ENCODE measurements at places on chromosomes 4 and X.
A peak's percentile ranks its signal among the peaks of the same experiment; 100 is the strongest.

GRCh38 chrX:85203461-85203970 lies 40.1 kb downstream of the SATL1 start:
- no peak for DNase-seq

GRCh38 chr4:26076896-26077295 lies 162.9 kb downstream of the SMIM20 start:
- DNase-seq: no peak

DNA sequence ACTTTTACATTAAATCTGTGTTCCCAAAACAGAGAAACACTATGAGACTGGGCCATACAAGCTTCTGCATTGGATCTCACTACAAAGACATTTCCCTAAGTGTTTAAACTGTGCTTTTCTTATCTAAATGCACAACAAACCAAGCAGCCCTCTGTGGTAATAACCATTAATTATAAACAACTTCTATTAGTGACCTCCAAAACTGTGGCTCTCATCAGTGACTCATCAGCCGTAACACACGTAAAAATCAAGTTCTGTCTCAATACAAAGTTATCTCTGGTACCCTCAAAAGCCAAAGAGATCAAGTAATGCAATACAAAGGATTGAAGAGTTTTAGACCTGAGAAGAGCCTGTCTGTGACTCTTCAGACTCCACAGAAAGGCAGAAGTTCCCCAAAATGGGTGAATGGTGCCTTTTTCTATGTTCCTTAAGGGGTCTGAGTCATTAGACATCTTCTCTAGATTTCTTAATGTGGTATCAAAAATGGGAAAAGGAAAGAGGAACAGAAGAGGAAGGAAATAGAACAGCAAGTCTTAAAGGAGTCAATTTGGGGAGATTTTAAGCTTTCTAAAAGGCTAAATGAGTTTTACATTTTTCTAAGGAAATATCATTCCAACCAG lies 189.8 kb upstream of the PPP1R2C start:
- DNase-seq: no peak

GRCh38 chrX:14964500-14964899 lies 91.3 kb downstream of the MOSPD2 start:
- no peak for DNase-seq

GRCh38 chrX:154530286-154530685 lies 14.3 kb upstream of the FAM3A start:
- DNase-seq: no peak

DNA sequence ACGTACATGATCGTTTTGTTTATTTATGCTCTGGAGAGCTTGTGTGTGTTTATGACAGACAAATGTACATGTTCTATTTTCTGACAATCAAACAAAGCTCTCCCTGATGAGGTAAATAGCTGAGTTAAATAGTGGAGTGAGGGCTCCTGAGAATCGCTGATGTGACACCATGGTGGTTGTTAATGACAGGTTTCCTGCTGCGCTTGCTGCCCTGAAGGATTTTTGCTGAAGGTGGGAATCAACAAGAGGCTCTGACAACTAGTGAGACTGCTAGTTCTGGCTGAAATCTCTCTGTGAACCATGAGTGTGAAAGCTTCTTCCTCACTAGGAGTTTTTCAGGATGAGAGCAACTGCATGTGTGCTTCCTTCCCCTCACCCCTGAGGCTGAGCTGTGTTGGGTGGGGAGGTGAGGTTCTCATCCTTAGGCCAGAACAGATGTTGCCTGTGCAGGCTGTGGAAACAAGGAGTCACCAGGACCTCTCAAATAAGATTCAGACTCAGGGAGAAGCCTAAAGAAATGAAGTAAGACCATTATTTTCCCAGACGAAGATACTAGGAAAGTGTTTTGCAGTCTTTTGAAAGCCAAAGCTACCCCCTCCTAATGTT lies 173.4 kb upstream of the JADE1 start:
- no peak for DNase-seq

DNA sequence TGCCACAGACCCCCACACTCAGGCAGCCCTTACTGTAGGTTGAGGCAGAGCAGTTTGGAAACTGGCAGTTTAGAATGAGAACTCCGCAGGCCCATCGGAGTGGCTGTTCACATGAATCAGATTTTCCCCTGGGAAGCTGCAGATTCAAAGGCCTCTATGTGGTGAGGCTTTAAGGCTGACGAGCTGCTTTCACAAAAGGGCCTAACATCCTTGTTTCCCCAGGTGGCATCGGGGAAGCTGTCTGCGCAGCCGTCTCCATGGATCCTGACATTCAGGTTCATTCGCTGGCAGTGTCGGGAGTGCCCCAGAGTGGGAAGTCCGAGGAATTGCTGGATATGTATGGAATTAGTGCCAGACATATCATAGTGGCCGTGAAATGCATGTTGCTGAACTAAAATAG lies 33.7 kb downstream of the TKTL1 start:
- no peak for DNase-seq

DNA sequence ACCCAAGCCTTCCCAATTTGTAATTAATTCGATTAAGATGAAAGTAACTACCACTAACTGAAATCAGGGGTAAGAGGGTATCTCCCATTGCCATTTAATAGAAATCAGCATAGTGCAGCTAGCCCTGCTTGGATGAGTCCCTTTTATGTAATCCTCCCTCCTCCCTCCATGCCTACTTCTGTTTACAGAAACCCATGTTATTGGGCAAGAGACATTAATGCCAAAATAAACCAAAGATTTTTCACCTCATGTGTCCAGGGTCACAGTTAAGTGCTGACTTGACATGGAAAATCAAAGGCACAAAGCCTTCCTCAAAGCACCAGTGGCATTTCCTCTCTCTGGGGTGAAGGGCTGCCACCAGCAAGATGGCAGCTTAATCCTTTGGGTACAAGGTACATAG lies 50.8 kb downstream of the ZC4H2 start:
- no peak for DNase-seq

DNA sequence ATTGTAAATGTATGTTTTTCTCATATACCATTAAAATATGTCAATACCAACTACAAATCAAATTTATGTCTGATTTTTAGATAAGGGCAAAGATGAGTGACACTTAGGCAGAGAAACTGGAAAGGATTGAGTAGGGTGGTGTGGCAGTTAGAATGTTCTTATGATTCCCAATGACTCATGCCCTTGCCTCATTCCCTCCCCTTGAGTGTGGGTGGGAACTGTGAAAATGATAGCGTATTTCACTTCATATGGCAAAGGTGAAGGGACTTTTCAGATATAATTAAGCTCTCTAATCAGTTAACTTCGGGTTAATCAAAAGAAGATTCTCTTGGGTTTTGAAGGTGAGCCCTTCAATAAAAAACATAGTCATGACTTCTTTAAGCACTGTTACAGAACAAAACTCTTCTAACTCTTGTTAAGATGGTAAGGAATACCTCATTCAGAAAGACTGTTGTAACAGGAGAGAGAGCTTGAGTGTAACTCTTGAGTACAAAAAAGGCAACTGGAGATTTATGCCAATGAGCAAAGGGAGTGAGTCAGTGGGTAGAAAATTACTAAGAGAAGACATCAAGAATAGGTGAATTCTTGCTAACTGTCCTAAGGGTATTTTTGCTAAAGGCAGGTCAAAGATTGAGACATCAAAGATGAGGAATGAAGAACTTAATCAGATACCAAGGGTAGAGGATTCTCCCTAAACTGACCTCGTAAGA lies 329.5 kb downstream of the KCTD8 start:
- no peak for DNase-seq

GRCh38 chr4:83110970-83111750 lies 3.4 kb downstream of the PLAC8 start:
- no peak for DNase-seq

DNA sequence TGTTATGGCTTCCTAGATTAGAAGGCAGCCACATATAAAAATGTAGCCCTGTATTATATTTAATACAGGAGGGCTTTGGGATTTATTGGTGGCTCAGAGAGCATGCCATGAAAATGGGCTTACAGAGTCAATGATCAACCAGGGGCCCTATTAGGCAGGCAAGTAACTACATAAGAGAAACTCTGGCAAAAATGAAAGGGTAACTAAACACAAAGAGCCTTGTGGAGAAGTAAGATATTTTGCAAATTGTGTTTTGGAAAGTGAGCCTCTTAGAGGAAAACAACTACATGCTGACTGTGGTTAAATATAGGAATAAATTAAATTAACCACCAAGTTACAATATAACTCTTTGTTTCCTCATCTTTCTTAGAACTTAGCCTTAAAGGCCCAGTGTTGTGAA lies 5.5 kb downstream of the SAT1 start:
- no peak for DNase-seq

GRCh38 chr4:74284053-74284452 lies 24.2 kb upstream of the EPGN start:
- DNase-seq: no peak

DNA sequence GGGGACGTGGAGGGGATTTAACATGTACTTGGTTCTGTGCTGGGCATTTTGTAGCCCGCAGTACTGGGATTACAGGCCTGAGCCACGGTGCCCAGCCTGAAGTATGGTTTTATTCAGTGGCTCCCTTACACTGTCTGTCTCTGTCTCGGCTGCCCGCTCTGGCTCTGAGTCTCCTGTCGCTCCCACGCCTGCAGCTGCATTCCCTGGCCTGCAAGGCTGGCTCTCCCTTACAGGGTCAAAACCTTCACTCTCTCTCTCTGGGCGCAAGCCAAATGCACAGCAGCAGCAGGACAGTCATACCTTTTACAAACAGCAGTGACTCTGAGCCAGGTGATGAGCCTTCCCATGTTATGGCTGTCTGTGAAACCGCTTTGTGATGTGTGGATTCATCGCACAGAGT lies 72.1 kb downstream of the HTRA3 start:
- DNase-seq: no peak

GRCh38 chr4:7155590-7156071 lies 36.7 kb upstream of the SORCS2 start:
- DNase-seq: no peak

DNA sequence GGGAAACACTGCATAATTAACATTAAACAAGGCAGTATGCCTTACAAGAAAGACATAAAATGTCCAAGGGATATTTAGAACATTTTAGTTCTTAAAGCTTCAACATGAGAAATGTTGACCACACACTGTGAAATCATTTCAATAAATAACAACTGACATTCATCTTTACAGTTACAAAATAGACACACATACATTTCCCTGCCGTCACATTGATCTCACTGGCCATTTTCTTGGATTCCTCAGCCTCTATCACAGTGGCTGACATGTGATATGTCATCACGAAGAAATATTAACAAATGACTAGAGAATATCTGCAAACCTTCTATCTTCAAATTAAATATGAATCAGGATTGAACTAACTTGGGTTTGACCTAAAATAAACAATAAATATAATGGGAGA lies 1.9 kb downstream of the CXCL2 start:
- DNase-seq: no peak

DNA sequence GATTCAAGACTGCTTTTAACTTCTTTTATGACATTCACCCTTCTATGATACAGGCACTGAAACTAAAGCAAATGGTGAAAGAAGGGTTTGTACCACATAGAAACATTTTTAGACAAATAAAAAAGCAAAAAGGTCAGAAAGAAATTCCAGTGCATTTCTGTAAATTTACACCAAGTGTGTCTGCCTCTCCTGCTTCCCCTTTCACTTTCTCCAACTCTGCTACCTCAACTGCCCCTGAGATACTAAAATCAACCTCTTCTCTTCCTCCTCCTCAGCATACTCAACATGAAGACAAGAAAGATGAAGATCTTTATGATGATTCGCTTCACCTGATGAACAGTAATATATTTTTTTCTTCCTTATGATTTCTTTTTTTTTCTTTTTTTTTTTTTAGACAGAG lies 187.9 kb downstream of the LRBA start:
- DNase-seq: no peak

DNA sequence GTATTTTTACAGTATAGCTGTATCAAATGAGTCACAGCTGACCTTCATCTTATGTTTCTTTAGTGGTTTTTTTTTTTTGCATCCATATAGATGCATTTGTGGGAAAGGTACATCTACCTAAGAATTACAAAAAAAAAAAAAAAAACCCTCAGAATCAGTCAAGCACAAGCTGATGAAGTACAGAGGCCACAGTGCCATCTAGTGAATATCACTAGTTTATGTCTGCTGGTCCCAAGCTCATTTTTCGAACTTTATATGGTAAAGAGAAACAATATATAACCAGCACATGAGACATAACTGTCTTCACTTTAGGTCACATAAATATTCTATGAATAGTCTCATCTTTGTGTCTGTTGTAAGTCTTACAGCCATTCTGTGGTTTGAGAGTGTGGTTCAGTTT lies 220.1 kb downstream of the DLG3 start:
- DNase-seq: peak; percentile 13

DNA sequence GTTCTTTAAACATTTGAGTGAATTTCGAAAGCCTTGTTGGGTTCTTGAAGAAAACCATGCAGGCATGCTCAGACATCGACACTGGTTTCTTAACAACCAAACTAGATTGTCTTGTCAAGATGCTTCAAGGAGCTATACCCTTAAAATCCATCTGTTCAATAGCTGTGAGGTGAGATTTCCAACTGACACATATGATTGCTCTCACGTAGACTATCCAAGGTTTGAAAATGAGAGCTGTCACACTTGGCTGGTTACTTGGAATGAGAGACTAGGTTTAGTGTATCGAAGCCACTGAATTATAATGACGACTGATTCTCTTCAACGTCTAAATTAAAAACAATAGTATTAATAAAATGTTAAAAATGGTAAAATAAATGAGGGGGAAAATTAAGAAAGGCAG lies 2725.5 kb downstream of the ARAP2 start:
- DNase-seq: no peak

DNA sequence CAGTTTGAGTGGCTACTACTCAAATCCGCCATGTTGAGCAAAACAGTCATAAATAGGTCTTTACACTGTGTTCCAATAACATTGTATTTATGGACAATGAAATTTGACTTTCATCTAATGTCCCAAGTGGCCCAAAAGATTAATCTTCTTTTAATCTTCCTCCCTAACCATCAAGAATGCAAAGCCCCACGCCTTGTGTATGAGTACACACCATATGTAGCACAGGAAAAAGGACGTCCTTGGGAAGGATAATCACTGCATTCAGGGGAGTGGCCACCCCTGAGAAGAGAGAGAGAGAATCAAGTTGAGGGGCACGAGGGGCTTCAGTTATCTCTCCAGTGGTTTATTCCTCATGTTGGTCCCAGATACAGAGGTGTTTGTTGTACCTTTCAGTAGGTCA lies 33.1 kb downstream of the RBM47 start:
- DNase-seq: no peak

DNA sequence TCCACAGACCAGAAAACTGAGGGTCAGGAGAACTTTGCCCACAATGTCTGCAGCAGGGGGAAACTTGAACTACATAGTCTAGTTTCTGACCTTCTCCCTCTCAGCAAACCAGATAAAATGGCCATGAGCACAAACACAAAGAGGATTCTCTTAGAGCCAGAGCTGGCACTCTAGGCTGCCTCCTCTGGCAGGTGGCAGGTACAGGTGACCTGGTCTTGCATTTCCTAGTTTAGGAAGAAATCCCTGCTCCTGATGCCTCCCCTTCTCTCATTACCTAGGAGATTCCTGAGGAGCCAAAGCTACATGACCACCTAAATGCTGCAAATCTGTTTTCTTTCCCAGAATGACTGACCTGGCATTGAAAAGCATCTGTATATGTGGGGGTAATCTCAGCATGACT lies 45.1 kb downstream of the ARHGEF9 start:
- DNase-seq: no peak
